ENCODE measurements at places on chromosomes 2 and 18.
A peak's percentile ranks its signal among the peaks of the same experiment; 100 is the strongest.

DNA sequence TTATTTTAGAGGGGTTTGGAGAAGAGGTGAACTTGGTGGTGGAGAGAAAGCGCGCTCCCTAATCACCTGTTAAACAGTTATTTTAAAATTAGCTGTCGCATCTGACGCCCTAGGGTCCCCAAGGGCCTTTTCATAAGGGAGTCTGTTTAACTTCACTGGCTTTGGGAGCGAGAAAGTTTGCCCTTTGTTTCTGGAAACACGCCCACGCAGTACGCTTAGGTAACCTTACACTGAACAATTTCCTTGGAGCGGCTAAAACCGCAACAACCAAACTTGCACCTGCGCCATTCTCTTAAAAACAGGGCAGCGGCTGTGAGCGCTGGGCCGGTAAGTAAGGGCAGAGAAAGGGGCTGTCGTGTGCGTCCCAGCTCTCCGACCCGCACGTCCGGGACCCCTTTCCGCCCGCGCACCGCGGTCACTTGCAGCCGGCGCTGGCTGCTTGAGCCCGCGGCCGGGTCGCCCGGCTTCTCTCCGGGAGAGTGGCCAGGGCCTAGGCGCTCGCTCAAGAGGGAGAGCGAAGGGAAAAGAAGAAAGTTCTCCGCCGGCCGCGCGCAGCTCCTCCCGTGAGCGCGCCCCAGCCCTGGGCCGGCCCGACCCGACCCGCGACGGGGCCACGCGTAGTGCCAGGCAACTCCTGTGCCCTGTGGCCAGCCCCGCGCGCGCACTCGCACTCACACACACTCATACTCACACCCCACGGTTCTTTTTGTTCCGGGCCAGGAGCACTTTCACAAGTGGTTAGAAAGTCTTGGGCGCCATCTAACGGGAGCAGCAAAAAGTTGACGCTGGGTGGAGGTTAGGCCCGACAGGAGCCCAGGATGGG lies 19.2 kb downstream of the POU3F3 start:
- DNase-seq, result peak; percentile 89

- DNase-seq, result no peak
Observed at GRCh38 chr2:172986040-172986439, 89.6 kb upstream of the MAP3K20 start.

GRCh38 chr18:56086176-56086575 lies 498.2 kb upstream of the TCF4 start:
- no peak for DNase-seq

- DNase-seq, result no peak
Observed at GRCh38 chr18:37362158-37362890, 203.3 kb downstream of the CELF4 start.

GRCh38 chr2:154231021-154231420 lies 359.3 kb downstream of the GALNT13 start:
- no peak for DNase-seq

GRCh38 chr2:27307545-27308358 lies 493 bp downstream of the UCN start:
- no peak for DNase-seq

- DNase-seq, result no peak
Observed at GRCh38 chr2:66897691-66898150, 462.8 kb downstream of the MEIS1 start.

GRCh38 chr18:10851824-10852319 lies 297.5 kb downstream of the PIEZO2 start:
- peak; percentile 19 for DNase-seq

GRCh38 chr2:166451468-166451867 lies 42.6 kb downstream of the SCN7A start:
- no peak for DNase-seq

DNA sequence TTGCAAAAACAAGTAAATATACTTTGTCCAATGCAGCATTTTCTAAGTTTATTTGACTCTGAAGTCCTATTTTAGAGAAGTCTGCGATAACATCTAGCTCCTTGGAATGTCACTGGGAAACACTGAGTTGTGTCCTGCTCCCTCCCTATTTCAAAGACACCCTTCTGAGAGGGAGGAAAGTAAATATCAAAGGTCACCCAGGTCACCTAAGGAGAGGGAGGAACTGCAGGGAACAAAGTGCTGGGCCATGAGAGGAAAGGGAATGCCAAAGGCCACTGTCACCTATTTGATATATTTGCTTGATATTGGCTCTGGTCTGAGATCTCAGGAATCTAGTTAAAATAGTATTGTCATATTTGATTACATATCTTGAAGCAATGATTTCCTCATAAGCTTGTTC lies 201.3 kb downstream of the GCA start:
- no peak for DNase-seq

DNA sequence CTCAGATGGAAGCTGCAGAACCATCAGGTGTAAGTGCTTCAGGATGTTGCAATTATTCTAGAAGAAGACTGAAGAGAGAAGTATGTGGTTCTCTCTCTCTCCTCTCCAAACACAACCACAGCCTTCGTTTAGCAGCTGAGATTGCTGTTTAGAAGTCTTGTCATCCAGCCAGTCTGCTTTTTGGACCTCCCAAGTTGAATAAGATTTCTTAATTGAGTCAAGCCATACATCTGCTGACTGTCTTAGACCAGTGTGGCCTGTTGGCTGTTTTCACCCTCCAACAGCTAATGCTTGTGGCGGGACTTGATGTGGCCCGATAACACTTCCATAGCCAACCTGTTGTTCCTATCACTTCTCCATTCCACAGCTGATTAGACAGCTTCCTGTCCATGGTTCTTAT lies 91.3 kb upstream of the TMEM17 start:
- DNase-seq, result no peak

DNA sequence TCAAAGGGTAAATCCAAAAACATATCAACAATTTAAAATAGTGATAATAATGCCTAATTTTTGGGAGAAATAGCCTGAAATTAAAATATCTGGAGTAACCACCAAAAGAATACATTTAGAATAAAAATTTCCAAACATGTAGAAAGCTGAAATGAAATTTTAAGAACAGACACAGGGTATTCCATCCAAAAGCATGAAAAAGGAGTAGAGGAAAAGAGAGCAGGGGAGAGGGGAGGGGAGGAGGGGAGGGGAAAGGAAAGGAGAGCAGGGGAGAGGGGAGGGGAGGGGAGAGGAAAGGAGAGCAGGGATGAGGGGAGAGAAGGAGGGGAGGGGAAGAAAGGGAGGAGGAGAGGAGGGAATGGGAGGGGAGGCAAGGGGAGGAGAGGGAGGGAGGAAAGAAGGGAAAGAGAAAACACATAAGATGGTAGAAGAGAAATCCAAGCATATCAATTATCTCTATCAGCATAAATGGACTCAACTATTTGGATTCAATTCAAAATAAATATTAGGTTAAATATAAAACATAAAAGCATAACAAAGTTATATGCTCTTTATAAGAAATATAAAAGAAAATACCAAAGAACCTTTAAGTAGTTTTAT lies 141.1 kb downstream of the ZNF385B start:
- DNase-seq, result no peak

DNA sequence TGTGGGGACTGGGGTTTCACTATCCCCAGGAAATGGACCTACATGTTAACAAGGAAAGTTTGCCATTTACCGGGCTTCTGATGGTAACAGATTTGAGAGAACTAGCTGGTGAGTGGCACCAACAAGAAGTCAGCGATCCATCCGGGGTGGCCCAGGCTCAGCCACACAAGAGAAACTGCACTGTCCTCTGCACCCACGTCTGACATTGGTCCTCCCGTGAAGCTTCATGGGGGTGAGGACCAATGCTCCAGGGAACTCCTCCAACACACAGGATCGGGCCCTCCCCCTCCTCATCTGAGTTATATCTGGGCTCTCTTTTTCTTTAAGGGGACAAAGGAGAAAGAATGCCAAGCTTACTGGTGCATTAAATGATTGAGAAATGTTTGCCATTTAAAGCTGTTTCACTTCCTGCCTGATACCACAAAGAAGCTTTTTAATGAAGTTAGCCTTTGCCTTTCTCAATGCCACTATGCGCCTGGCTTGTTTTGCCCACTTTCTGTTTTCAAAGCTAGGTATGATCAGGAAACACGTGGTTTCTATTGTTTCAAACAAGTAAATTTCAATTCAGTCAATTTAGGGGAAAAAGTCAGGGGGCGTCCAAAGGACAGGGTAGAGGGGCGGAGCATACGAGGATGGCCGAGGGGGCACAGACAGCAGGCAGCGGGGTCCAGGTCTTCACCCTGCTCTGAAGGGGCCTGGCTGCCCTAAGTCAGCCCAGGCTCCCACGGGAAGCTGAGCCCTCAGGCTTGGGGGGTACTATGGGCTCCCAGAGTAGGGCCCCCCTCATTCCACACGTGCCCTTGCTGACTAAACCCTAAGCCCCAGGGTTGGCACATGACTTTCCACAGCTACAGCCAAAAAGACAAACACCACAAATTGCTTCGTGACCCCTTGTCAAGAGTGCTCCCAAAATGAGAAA lies 204.0 kb upstream of the ID2 start:
- no peak for DNase-seq

DNA sequence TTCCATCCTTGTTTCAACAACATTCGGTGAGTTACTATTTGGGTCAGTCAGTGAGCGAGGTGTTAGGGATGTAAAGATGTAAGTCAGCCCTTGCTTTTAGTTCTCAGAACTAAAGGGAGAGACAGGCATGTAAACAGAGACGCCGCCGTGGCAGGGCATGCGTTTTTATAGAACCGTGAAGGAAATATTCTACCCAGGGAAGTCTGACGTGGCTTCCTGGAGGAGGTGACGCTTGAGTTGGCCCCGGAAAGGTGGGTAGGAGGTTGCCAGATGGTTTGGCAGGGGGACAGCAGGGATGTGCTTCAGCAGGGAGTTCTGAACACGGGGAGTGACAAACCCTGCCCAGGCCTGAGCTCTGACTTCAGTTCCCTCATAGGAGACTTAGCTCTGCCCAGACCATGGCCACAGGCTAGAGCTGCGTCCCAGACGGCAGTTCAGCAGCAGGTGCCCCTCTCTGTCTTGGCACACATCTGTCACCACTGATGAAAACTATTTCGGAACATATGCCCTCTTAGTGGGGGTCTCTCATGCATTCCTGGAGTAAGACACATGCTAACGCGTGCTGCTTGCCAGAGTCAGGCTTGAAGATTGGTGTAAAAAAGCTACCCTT lies 23.4 kb upstream of the RPL31 start:
- DNase-seq, result no peak

- DNase-seq, result no peak
Observed at GRCh38 chr2:212414767-212415211, 123.8 kb downstream of the ERBB4 start.

DNA sequence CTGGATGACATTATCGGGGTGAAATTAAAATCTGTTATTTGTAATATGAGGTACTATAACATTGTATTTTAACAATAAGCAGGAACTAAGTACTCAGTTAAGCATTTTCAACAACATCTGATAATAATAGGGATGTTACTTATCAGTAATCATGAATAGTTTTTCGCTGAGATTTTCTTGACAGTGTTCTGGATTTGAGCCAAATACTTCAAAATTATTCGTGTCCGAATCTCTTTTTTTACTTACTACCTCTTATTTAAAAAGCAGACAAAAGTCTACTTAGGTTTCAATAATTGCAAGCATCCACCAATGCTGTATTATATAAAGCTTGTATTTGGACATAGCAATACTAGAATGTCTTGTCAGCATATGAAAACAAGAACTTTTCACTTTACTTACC lies 6.4 kb upstream of the ANKRD12 start:
- no peak for DNase-seq

DNA sequence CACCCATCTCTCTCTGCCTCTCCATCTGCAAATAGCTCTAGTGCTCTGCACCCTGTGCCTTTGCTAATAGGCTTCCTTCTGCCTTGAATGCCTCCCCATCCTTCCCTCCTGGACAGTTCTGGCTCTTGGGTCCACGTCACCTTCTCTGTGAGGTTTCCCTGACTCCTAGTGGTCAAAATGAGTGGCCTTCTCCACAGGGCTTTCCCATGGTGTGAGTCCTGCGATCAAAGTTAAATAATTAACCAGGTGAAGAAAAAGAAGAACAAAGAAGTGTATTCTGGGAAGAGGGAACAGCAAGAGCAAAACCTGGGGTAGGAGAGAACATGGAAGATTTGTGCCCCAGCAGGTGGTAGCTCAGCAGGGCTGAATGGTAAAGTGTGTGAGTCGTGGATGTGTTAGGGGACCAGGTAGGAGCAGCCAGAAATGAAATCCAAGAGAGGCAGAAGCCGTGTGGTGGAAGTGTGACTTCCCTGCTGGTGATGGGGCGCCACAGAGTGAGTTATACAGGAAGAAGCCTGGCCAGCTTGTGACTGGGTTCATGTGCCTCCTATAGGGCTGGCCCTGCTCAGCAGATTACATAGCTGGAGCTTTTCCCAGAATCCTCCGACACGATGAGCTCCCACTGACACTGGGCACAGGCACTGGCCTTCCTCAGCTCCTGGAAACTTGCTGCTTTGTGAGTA lies 93.8 kb upstream of the LDAH start:
- DNase-seq, result peak; percentile 54

- DNase-seq, result no peak
Observed at GRCh38 chr2:126720638-126721037, 64.7 kb downstream of the GYPC start.

- DNase-seq, result no peak
Observed at GRCh38 chr2:148614322-148615049, 30.1 kb upstream of the EPC2 start.

GRCh38 chr2:120879431-120880295 lies 144.0 kb downstream of the GLI2 start:
- no peak for DNase-seq

DNA sequence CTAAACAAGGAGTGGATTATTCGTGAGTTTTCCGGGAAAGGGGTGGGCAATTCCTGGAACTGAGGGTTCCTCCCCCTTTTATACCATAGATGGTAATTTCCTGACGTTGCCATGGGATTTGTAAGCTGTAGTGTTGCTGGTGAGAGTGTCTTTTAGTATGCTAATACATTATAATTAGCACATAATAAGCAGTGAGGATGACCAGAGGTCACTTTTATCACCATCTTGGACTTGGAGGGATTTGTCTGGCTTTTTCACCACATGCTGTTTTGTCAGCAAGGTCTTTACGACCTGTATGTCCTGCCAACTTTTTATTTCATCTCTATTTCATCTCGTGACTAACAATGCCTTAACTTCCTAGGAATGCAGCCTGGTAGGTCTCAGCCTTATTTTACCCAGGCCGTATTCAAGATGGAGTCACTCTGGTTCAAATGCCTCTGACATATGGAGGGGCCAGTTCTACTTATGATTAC lies 124.8 kb upstream of the B3GNT2 start:
- DNase-seq, result no peak

DNA sequence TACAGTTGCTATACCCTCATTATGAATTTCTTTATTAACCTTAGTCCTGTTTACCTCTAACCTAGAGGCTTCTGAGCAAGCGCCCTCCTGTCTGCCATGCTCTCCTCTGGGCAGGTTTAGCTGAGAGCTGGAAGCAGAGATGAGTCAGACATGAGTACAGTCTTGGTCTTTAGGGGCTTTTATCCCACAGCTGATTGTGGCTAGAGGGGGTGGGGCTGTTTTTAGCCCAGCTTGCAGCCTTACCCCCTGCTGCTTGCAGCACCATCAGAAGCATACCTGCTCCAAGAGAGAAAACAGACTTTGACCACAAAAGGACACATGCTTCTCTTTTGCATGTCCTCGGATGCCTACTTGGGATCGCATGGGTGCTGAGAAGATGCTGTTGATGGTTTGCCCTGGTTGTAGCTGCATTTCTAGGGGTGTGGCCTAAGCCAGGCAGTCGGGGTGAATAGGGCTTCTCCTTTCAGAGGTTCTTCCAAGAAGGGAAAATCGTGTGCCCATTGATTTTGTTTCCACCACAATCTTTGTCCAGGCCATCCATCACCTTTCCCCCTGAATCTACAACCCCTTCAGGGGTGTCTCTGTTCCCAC lies 115.0 kb upstream of the LGALSL start:
- no peak for DNase-seq

GRCh38 chr2:199092419-199092818 lies 365.3 kb downstream of the SATB2 start:
- DNase-seq, result no peak

- DNase-seq, result no peak
Observed at GRCh38 chr2:71492112-71492511, 38.8 kb downstream of the DYSF start.
